Stimulated activated CD4-positive, alpha-beta T cell treated with anti-CD3 and anti-CD28 coated beads, Interleukin-2, amount 100 ng/mL, for 4 hours (primary cell): ENCODE measurements at places on chromosomes 3 and 15.

GRCh38 chr3:151206201-151206600 lies 3.2 kb upstream of the GPR171 start:
- DNase-seq: no peak

DNA sequence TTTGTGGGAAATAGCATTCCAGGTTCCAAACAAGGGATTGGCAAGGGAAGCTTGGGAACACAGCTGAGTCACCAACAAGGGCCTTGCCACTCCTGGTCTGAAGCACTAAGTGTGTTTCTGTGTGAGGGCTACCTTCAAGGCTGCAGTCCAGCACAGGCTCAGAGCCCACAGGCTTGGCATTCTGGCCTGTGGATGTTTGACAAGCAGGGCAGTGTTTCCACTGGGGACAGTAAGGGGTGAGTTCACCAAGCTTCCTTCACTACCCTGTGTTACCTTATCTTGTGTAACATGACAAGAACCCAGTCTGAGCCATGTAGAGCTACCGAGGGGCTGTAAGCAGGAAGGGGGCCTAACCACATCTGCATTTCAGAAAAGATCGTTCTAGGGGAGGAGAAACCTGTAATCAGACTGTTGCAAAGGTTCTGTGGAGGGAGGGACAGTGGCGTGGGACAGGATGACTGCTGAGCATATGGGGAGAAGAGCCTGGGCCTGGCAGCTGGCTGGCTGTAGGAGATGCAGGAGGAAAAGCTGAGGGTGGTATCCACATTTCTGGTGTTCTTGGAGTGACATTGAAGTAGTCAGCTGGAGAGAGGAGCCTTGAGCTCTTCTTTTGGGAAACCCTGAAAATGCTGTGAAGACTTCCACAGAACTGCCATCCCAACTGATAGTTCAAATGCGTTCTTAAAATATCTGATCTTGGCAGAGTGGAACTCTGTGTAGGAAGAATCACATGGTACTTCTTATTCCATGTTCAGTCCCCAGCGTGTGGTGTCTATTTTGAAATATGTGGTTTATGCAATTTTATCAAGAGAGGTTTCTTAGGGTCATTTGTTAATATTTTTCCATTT lies 61.3 kb downstream of the CTDSPL start:
- no peak for DNase-seq

- no peak for DNase-seq
Measured at GRCh38 chr3:31754575-31755278, 222.0 kb downstream of the STT3B start.

DNA sequence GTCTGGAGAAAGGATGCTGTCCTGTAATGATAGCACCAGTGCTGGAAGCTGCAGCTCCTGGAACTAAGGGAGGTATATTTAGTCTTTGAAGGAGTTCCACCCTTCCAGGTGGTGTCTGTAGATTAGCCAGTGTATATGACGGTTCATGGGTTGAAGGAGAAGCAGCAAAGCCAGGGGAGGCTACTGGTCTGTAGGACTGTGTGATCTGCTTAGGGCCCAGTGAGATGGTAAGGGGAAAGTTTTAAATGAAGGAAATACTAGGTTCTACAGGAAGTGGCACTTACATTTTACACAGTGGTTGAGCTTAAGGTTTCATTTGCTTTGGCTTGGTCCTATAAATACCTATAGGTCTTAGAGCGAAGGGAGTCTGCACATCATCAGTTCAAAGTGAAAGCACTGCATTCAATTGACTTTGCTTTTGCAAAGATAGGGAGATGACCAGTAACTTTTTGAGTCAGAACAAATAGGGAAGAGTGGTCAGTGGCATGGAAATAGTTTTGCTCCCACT lies 5.6 kb downstream of the SLC25A38 start:
- no peak for DNase-seq

- no peak for DNase-seq
Measured at GRCh38 chr3:146421819-146422759, 47.3 kb downstream of the PLSCR2 start.

DNA sequence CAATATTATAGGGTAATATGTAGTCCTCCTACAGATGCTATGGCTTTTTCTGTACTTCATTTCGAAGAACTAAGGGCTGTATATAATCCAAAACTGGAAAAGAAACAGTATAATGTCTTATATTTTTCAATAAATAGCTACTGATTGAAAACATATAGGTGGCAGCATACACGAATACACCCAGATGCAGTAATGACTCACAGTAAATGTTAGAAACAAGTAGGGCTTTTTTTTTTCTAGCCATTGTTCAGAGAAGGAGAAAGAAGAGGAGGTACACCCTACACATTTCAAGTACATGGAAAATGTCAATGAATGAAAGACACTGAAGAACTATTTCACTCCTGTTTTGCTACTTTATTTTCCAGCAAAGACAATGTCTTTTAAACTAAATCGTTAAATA lies 9.4 kb downstream of the DAZL start:
- DNase-seq: no peak

GRCh38 chr3:172550347-172550943 lies 27.2 kb upstream of the TNFSF10 start:
- DNase-seq: peak; percentile 86

GRCh38 chr3:123914829-123915228 lies 30.7 kb upstream of the MYLK start:
- no peak for DNase-seq

- DNase-seq: no peak
Measured at GRCh38 chr15:64921711-64922110, 10.0 kb downstream of the ANKDD1A start.

- peak; percentile 38 for DNase-seq
Measured at GRCh38 chr15:75455982-75456531, 4.6 kb upstream of the SIN3A start.

GRCh38 chr3:142896201-142896755 lies 7.4 kb upstream of the PCOLCE2 start:
- no peak for DNase-seq

DNA sequence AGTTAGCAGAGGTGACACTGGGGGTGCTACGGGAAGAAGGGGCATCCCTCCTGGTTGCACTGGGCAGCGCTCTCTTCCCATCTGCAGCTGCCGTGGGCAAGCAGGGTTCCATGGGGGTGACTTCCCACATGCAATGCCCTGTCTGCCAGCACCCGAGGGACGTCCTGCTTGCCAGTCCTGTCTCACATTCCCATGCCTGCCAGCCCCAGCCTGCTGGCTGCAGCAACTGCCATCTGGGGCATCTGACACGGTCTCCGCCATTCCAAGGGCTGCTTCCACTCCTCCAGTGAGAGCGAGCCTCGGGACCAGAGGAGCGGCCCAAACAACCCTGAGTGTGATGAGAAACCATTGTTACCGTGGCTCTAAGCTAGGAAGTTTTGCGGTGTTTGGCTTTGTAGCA lies 45.4 kb upstream of the RPL32 start:
- DNase-seq: no peak

GRCh38 chr3:132469326-132469725 lies 52.0 kb downstream of the DNAJC13 start:
- no peak for DNase-seq

- DNase-seq: no peak
Measured at GRCh38 chr3:148379763-148380382, 317.8 kb upstream of the AGTR1 start.

DNA sequence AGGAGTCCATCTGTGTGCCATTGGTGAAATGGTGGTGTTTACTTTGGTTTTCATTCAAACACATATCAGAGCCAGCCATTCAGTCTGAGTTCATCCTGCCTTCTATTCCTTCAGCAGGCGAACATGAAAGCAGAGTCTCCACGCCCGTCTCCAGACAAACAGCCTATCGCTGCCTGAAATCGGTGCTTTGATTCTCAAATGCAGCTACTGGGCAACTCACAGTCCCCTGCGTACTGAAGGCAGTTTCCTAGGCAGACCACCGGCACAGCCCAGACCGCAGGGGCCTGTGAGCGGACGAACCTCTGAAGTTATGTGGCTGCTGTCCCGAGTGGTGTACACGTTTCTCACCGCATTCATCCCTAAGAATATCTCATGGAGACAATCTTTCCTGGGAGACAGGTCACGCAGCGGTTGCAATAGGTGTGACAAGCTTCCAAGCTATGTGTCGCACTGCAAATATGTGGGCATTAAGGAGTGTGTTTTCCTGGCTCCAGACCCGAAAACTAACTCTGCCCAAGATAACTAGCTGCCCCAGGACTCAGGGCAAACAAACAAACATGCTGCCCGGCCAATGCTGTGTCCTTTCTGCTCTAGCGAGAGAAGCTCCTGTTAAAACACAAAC lies 16.9 kb upstream of the RYR3 start:
- DNase-seq: no peak

GRCh38 chr3:181497358-181497757 lies 214.4 kb upstream of the SOX2 start:
- DNase-seq: no peak

DNA sequence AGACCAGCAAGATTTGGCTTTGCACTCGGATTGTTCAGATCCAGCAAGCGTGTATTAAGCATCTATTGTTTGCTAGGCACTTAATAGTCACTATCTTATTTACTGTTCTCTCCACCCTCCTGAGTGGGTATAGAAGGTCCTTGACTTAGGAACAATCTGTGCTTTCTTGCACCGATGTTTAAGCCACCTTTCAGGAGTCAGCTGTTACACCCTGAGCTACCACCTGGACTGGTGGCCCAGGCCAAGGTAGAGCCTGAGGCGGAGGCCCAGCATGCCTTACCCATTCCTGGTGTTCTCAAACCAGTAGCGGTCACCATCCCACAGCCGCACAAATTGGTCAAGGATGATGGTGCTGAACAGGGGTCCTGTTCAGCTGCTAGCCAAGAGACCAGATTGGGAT lies 10.0 kb downstream of the DUOX1 start:
- no peak for DNase-seq

DNA sequence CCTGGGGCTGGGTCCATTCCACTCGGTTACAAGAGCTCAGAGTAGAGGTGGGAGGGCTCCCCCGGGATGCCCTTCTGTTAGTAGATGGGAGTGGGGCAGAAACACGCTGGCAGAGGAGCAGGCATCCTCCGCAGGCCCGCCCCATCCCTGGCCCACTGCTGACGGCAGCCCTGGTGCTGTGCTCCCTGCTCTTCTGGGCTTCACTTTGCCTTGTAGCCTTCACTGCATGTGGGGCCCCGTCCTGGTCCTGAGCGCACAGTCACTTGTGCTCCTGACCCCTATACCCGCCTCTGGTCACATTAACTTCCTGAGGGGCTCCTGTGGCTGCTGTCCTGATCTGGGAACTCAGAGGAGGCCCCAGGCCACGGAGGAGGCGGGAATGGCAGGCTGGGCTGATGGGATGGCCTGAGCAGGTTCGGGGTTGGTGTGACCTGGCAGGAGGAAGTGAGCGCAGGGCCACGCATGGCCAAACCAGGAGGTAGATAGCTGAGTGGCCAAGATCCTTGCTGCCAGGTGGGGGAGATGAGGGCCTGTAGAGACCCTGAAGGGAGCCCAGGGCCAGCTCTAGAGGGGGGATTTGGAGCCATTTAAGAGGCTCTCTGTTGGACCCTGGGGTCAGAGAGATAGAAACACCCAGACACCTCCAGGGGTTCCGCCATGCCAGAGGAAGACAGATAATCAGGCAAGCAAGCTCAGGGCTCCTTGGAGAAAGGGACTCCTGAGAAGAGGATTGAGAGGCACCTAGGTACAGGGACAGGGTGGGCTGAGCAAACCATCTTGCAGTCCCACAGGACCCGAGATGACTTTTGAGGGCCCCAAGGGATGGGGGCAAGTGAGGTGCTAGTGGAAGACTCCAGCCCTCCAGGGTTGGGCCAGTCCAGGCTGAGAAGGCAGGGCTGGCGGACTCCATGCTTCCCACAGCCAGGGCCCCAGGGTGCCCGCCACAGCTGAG lies 92.2 kb upstream of the PRR23E start:
- DNase-seq: no peak

DNA sequence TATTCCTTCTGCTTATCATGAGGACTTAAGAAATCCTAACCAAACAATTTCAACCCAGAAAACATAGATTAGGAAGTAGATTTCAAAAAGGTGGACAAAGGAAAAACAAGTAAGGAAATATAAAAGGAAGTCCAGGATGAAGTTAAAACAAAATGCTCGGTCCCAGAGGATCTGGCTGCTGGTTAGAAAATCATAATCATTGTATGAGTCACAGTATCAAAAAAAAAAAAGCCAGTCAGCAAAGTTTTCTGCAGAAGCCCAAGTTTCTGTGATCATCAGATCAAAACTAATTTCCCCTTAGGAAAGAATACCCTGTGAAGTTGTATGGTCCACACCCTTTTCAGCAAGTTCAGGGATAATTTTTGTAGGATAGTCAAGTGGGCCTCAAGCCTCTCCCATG lies 43.0 kb upstream of the LRTM1 start:
- DNase-seq: no peak

DNA sequence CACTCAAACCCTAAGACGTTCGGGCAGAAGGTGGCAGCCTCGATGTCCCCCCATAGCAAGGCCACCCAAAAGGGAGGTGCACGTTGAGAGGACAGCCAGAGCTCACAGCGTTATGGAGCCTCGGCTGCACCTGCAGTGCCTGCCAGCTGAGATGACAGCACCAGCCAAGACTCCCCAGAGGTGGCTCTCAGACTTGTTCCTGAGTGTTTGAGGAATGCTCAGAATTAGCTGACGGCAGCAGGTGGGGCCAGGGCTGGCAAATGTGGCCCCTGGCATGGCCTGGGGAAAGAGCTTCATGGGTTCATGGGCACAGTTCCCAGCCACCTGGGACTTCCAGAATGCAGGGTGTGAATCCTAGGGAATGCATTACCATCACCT lies 177.8 kb downstream of the KLF13 start:
- DNase-seq: no peak

- no peak for DNase-seq
Measured at GRCh38 chr3:12423918-12424630, 60.2 kb upstream of the TSEN2 start.

- DNase-seq: no peak
Measured at GRCh38 chr3:38575279-38575843, 74.1 kb downstream of the SCN5A start.

DNA sequence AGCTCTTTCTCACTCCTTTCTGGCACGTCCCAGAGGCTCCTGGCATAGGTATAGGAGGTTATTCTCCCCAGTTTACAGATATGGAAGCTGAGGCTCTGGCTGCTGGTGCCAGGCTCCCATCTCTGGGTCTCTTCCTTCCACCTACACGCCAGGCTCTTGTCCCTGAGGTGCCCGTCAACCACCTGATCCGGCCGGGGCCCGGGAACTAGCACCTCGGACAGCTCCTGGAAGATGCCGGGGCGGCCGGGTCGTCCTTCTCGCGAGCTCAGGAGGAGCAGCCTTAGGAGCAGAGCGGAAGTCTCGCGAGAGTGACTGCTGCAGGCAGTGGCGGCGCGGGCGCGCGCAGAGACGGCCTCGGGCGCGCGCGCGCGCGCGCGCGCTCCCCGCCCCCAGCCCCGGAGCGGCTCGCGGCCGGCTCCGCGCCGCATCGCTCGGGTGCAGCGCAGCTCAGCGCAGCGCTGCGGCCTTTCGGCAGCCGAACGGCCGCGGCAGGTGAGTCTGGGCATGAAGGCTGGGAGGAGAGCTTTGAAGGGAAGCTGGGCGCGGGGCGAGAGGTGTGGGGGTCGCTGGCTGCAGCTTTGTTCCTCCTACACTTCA lies at the start of gene SCAMP5:
SCAMP5 (plus strand) TSS at position 382 of the 597 bp plus-strand sequence. CDS start 16,277 bp downstream, outside the sequence.
- peak; percentile 80 for DNase-seq
